ENCODE measurements at places on chromosomes 16 and 17.

DNA sequence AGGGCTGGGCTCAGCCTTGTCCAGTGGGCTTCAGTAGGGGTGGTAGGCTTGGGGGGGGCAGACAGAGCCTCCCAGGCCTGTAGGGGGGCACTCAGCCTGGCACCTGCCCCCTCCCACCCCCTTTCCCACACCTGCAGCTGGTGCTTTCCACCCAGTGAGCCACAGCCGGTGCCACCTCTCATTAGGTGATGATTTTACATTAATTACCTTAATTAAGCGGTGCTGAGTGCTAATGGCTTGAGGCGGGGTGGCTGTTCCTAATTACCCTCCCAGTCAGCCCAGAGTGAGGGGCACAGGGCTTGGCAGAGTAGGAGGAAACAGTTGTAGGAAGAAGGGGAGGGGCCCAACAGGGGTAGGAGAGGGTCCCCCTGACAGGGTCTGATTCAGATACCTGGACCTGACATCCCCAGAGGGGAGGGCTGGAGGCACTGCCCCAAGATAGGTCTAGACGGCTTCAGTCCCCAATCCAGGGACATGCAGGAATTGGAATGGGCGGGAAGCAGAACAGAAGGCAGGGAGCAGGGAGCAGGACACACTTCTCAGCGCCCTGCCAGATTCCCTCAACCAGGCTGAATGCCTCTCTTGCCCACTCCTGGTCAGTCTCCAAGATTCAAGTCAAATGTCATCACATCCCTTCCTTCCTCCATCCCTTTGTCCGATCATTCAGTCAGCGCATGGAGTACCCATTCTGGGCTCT, 26.5 kb upstream of the PHF12 start:
- DNase-seq, result no peak

DNA sequence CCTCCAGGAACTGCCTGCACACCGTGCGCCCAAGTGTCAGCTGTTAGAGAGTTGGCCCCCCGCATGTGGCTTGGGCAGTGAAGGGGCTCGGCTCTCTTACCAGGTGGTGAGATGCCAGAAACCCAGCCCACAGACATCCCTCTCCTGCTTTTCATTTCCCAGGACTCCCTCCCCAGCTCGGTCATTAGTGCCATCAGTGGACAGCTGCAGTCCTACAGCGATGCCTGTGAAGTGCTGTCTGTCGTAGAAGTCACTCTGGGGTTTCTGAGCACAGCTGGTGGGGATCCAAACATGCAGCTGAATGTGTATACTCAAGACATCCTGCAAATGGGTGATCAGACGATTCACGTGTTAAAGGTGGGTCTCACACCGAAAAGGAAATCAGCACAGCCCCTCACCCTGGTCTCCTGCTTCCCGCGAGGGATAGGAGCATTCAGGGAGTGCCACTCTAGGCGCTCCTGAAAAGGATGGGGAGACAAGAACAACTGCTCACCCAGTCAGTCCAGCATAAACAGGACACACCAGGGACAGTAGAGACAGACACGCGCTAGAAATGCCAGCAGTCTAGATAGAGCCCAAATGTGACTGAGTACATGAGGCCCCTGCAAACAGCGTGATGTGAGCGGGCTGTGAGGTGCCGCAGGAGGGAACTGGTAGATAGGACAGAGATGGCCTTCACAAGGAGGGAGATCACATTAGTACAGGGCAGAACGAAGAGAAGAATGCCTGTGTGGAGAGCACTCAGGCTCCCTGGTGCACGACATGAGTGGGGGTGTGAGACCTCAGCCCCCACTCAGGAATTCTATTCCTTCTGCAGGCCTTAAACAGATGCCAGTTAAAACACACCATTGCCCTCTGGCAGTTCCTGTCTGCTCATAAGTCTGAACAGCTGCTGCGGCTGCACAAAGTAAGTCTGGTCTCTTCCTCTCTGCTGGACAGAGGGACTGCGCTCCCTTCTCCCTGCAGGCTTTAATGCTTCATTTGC, 25.7 kb upstream of the ENDOV start:
- no peak for DNase-seq

DNA sequence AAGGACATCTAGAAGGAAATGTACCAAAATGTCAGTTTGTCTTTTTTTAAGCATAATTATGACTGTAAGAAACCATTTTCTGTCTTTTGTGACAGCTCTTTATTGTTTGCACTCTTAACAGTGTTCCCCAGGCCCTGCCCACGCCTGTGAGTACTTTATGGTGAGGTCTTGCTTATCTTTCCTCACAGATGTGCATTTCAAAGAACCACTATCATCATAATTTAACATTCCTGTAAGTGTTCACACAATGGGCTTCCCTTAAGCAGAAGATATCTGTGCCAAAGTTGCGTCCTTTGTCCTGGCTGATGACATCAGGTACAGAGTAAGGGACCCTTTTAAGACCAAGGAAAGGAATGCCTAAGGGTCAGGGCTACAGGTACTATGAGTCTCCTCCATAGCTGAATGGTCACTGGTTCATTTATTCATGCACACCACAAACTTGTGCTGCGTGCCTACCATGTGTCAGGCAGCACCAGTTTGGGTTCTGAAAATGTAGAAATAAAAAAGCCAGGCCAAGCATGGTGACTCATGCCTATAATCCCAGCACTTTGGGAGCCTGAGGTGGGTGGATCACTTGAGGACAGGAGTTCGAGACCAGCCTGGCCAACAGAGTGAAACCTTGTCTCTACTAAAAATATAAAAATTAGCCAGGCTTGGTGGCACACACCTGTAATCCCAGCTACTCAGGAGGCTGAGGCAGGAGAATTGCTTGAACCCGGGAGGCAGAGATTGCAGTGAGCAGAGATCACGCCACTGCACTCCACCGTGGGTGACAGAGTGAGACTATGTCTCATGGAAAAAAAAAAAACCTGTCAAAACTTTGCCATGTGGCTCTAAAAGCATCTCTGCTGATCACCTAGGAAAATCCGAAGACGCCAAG, 55.4 kb upstream of the NLK start:
- no peak for DNase-seq

- no peak for DNase-seq
Measured at GRCh38 chr17:55383771-55384642, 37.6 kb downstream of the MMD start.

DNA sequence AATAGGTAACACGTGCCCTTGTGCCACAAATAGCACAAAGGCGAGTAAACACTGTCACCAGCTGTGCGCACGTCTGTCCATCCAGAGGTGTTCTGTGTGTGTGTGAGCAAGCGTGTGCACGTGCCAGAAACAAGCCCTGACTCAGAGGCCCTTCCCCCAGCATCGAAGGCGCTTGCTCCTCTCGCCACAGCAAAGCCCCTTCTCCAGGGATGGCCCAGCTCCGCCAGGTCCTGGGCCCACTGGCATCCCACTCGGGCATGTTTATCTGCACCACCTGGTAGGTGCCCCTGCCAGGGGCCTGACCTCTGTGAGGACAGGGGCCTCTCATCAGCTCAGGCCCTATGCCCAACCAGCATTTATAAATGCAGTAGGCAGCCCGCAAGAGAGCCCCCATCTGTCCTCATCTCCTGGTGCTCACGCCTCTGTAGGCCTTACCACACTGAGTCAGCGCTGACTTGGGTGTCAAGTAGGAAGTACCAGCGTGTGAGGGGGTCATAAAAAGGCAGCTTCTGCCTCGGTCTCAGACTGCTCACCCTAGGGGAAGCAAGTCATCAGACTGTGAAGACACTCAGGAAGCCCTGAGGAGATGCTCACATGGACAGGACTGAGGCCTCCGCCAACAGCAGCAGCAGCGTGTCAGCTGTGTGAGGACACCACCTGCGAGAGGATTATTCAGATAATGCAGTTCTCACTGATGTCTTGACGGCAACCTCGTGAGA, 10.8 kb downstream of the TMEM235 start:
- DNase-seq, result no peak

DNA sequence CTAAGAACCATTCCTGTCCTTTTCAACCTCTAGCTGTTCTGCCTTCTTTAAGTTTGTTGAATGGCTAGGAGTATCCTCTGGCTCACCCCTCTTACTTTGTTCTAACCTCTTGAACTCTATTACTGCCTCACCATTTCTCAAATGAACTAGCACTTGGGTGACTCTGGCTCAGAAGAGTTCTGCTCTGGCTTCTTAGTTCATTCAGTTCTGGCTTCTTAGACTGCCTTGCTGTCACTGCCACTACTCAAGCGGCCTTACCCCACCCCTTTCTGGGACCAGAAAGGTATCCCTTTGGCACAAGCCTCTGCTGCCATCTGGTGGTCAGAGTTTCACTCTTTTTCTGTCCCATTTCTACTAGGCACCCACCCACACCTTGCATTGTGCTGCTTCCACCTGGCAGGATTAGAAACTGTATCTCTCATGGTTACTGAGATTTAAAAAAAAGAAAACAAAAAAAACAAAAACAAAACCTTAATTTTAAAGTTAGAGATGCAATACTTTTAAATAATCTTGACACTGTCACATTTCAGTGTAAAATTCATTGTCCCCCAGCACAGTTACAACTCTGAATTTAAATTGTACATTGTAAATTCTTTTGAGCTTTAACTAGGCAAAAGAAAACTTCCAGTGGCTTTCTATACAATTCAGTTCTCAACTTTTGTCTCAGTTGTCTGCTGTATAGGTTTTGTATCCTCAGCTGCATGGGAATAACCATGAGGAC, 6.9 kb upstream of the ABCA10 start:
- DNase-seq, result peak; percentile 27

GRCh38 chr16:76906552-76906951, 284.4 kb upstream of the MON1B start:
- DNase-seq, result no peak

DNA sequence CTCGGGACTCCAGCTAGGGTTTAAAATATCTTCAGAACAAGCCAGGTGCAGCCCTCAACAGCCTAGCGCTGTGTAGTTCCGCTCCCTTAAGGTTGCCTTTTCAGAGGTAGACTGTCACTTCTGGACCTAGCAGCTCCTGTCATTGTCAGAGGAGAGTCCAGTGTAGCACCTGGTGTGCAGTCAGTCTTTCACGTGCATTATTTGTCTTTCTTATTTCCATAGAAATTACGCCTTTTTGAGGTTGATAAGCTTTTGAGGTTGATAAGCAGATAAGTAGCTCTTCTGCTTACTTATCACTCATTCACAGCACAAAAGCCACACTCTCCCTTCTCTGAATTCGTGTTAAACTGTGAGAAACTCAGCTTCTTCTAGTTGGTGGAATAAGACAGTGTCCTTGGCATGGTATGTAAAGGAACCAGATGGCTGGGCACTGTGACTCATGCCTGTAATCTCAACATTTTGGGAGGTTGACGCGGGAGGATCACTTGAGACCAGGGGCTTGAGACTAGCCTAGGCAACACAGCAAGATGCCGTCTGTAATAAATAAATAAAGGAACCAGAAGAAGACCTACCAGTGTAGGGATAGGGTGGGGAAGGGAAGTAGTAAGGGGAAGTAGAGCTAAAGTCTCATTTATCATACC, 10.2 kb downstream of the EEF2K start:
- no peak for DNase-seq

DNA sequence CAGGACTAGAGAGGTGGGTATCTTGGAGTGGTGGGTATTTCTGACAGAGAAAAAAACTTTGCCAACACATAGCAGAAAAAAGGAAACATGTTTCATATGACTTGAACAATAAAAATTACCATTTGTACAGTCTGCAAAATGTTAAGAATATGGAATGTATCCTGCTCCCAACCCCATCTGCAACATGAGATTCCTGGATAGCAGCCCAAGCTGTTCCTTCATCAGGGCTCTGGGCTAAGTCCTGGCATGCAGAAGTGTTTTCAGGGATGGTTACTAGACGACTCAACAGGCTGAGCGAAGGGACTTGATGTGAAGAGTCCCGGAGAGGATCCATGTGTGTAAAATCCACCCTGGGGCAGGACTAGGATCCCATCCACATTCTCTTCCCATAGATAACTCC, 121.0 kb upstream of the IRX3 start:
- no peak for DNase-seq

- no peak for DNase-seq
Measured at GRCh38 chr16:87918338-87918737, 18.0 kb downstream of the CA5A start.

DNA sequence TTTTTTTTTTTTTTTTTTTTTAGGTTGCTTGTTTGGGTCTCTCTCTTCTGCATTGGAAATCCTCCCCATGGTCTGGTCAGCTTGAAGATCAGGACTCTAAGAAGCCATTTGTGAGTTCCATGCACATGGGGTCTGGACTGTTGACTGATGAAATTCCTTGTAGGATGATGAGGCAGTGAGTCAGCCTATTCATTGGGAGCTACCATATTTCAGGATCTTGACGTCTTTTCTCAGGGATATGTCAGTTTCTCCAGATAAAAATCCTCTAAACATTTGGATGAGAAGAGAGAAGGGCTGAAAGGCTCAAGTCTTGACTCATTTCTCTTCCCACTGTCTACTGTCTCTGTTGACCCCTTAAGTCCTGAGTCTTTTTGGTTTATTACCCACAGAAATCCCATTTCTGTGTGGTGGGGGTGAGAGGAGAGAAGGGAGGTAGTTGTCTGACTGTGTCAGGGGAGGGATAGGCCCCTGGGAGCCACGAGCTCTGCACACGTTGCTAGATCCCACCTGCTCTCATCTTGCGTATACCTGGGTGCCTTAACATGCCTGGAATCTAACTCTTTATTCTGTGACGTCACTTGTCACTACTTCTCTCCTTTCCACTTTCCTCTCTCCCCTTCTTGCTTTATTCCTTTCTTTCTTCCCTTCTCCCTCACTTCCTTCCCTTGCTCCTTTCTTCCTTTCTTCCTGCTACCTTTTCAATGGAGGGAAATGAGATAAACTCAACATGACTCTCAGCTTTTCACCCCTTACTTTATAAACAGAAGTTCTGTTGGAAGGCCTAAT, 333.1 kb upstream of the XYLT1 start:
- DNase-seq, result no peak

DNA sequence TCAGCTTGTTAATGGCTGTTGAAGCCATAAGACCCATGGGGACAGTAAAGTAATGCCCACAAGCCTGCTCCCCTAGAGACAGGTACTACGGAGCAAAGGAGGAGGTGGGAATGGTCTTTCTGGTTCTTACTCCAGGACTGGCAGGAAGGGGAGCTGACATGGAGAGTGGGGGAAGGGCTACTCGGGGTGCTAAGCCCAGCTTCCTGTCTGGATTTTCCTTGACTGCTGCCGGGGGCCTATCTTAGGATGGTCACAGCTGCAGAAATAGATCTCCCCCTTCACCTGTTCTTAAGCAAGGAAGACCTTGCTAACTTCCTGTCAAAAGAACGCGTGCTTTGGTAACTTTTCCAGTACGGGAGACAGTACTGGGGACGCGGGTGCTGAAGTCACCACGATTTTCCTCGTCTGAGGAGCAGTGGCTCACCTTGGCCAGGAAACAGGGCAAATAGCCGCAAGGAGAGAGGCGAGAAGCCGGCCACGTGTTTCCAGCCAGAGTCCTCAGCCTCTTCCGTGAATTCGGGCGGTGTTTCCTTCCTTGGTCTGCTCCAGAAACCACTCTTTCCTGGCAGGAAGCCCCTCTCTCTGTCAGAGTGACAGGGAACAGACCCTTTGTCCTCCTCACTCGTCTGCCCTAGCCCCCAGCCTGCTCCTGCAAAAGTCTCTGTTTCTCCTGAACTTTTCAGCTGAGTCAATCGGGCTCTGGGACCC, 656 bp upstream of the PRR29 start:
- no peak for DNase-seq

- no peak for DNase-seq
Measured at GRCh38 chr16:19749571-19750080, 31.6 kb downstream of the IQCK start.
